ENCODE measurements at places on chromosomes 2 and 18. TPM values are rescaled to one million over a fixed set of nuclear protein-coding genes. Genes with fewer than 3 reads are reported as not detected.

HJURP gene
- total RNA-seq: 10.2 TPM

COMMD1 gene
- 61.7 TPM for total RNA-seq

- DNase-seq: no peak
These were observed 1.8 kb downstream of the NMI start for GRCh38 chr2:151287513-151288250.

GRCh38 chr2:171346723-171347557, 86.8 kb downstream of the METTL8 start:
- no peak for DNase-seq

- no peak for DNase-seq
These were observed 17.2 kb upstream of the KLHL29 start for GRCh38 chr2:23367760-23368159.

DNA sequence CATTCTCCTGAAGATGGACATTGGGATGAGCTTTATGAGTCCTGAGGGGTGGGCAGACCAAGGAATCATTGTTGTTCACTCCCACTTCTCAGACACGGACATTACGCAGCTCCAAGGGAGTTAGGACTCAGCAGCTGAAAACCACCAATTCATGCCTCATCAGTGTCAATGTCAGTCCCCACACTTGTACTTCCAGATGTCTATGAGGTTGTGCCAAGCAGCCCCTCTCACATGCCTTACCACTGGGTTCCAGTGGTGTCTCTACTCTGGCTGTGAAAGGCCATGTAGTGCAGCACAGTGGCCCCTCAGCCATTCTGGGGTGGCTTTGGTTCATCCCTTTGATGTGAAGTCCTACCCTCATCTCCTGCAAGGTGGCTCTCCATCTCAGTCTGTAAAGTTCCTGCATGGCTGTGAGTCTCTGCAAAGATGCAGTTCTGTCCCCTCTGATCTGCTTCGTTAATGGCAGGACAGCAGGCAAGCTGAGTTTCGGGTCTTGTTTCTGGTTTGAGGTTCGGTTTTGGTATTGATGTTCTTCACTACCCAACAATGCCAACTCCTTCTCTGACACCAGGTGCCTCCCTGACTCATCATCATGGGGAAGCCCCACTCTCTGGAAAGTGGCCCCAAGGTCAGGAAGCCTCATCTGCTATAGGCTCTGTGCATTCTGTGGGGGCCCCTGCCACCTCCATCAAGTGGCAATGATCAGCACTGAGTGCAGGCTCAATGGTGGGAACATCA, 14.0 kb upstream of the COL6A3 start:
- no peak for DNase-seq

DNA sequence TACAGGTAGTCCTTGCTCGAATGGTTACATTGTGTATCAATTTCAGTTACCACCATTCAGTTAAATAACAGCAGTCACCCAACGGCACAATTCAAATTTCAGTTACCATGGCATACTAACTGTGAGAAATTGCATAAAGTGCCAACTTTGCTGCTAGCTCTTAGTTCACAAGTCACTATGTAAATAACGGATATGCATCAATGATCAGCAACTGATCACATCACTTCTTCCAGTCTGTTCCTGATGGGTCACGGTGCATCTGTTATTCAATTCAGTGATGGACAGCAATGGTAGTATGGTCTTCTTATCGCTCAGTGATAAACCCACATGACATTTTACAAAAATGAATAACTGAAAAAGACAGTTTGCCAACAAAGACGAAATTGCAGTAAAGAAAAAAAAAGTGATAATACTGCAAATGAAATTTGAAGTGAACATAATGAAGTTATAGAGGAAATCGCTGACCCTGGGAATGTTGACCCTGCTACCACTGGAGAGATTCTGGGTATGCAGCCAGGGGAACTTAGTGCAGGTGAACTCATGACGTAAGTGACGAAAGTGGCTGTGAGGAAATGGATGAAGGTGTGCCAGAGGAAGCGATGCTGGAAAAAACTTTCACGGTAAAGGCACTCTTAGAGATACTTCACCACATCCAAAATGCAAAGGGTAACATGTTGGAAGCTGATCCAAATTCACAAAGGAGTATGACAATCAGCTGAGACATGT, 25.9 kb upstream of the RAPGEF4 start:
- DNase-seq: no peak

- no peak for DNase-seq
These were observed 224.3 kb downstream of the ANAPC1 start for GRCh38 chr2:111659361-111660333.

GRCh38 chr2:149394864-149395263, 64.5 kb downstream of the LYPD6 start:
- no peak for DNase-seq

DNA sequence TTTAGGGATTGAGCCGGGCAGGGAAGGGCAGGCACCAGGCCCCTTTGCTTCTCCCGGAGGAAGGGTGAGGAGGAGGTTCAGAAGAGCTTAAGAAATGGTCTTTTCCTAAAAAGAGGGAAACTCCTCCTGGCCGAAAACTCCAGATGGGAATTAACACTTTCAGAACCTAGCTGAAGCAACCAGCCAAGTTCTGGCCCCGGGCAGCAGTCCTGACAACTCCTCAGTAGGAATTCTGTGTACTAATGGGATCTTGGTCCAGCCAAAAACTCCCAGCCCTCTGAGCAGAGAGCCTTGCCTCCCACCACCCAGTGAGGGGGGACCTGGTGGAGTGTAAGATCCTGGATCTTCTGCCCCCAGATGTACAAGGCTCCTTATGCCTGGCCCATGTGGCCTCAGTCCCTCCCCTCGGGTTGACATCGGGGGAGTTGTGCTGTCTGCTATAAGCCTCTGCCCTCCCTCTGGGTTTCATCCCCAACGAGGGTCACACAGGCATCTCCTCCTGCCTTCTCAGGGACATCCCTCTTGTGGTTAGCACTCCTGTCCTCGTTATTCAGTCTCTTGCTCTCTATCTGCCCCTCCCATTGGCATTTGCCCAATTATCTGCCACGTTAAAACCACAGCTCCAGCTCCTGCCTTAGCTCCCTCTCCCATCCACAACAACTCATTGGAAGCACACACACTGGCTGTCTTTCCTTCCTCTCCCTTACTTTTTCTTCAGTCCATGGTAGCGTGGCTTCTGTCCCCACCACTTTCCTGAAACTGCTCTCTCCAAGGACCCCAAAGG, 184.6 kb downstream of the CYP26B1 start:
- no peak for DNase-seq

HOXD12 gene
- not detected for total RNA-seq

GRCh38 chr18:22739789-22740188, 193.3 kb upstream of the RBBP8 start:
- no peak for DNase-seq

GRCh38 chr18:54712306-54712705, 116.0 kb upstream of the RAB27B start:
- DNase-seq: no peak

DLX2 gene
- 1.1 TPM for total RNA-seq

DNA sequence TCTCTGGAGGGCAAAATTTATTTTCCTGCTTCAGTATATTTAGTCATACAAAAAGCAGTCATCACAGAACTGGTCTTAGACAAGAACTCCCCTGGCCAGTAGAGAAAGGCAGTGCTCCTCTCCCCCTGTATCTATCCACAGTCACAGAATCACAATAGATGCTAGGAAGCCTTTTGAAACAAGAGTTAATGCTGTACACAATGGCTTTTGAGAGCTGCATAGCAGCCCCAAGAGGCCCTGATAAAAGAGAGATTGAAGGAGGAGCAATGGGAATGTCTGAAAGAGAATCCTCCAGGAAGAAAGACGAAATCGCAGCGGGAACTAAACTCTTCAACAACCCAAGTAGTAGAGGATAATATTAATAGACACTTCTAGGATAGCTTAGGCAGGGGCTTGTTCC, 330.2 kb downstream of the RBM43 start:
- no peak for DNase-seq

GRCh38 chr2:32237488-32237887, 27.2 kb downstream of the NLRC4 start:
- DNase-seq: no peak

- DNase-seq: no peak
These were observed 463.2 kb upstream of the CDH7 start for GRCh38 chr18:65287652-65288051.

BMP10 gene
- total RNA-seq: not detected

SCN7A gene
- 13.8 TPM for total RNA-seq

- no peak for DNase-seq
These were observed 55.0 kb upstream of the SERPINB2 start for GRCh38 chr18:63832470-63832869.

LYPD6B gene
- 45.2 TPM for total RNA-seq

- DNase-seq: peak; percentile 85
These were observed 75.3 kb downstream of the STPG4 start for GRCh38 chr2:47079515-47080412.

CGREF1 gene
- total RNA-seq: 11.1 TPM

- DNase-seq: no peak
These were observed 62.8 kb upstream of the RBM44 start for GRCh38 chr2:237735798-237736197.

DNA sequence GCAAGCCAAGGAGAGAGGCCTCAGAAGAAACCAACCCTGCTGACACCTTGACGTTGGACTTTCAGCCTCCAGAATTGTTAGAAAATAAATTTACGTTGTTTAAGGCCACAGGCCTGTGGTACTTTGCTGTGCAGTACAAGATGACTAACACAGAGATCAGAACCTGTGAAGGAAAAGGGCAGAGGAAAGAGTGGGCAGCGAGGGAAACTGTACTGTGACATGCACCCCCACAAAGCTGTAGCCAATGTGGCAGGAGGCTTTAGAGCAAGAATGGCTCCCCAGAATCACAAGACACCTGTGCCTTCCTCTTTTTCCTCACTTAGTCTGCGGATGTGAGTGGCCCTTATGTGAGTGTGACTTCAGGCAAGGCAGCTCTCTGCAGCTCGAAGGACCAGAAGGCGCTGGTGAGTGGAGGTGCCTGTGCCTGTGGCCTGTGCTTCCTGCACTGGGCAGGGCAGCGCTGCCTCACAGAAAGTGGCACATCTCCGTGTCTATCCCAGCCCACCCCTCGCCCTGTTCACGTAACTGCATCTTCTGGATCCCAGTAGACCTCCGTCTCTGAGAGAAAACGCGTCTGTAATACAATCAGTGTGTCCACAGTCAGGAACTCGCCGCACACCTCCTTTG, 89.5 kb downstream of the MRPS9 start:
- DNase-seq: no peak

- DNase-seq: no peak
These were observed 52.1 kb downstream of the NEMP2 start for GRCh38 chr2:190482451-190482850.

DNA sequence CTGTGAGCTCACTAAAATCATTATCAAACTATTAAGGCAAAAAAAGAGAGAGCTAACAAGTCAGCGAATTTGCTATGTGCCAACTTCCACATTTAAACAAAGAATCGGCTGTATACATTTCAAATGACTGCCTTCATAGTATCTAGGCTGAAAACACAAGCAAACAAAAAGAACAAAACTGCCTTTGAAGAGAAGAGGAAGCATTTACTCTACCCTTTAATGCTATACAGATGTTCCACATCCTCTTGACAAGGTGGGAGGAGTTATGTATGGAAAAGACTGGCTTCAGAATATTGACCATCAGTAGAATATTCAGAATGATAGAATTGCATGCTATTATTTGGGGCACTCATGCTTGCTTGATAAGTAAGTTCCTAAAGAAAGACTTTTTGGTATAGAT, 741.7 kb downstream of the PLCL1 start:
- no peak for DNase-seq

ABHD1 gene
- 37.3 TPM for total RNA-seq

DOK6 gene
- total RNA-seq: 0.71 TPM

GRCh38 chr18:73785300-73785699, 362.3 kb downstream of the FBXO15 start:
- no peak for DNase-seq

- DNase-seq: no peak
These were observed 97.4 kb downstream of the RHOB start for GRCh38 chr2:20544153-20544747.
